ENCODE measurements at places on chromosomes 11 and 22.

DNA sequence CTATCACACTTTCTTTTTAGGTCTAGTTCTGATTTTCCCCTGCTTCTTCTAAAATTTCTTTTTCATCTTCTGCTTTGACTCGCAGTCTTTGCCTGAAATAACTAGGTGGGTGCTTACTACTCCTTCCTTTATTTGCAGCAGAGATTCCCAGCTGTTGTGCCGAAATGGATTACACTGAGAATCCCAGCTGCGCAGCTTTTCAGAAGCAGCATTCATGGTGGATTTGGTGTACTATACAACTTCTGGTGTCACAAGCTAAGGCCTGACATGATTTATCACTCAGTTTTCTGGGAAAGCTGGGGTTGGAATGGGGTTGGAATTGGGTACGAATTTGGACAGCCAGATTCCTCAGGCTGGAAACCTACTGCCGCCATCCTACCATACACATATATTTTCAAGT lies 6.0 kb upstream of the XKR3 start:
- no peak for DNase-seq

DNA sequence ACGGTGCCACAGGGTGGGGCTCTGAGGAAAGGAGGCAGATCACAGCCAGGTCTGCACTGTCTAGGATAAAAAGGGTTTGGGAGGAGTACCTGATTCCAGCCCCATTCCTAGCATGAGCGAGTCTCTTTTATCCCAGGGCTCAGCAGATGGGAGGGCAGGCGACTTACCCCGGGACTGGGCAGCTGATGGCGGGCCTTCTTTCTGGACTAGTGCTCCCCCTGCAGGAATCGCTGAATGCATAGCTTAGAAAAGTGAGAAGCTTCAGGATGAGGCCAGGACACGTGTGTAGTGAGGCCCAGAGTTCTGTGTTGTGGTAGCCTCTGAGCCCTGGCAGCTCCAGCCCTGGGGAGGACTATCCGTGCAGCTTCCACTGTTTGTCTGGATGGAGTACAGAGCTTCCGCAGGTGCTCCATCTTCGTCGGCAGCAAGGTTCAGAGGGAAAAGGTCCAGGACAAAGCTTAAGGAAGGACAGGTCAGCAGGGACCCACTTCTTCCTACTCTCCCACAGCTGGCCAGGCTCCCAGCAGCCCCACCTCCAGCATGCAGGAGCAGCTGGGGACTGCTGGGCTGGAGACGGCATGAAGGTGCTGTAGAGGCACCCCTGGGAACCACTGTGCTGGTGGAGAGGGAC lies 30.4 kb downstream of the COMMD9 start:
- peak; percentile 5 for DNase-seq

- no peak for DNase-seq
Measured at GRCh38 chr22:48511211-48511610, 1316.5 kb downstream of the BRD1 start.

DNA sequence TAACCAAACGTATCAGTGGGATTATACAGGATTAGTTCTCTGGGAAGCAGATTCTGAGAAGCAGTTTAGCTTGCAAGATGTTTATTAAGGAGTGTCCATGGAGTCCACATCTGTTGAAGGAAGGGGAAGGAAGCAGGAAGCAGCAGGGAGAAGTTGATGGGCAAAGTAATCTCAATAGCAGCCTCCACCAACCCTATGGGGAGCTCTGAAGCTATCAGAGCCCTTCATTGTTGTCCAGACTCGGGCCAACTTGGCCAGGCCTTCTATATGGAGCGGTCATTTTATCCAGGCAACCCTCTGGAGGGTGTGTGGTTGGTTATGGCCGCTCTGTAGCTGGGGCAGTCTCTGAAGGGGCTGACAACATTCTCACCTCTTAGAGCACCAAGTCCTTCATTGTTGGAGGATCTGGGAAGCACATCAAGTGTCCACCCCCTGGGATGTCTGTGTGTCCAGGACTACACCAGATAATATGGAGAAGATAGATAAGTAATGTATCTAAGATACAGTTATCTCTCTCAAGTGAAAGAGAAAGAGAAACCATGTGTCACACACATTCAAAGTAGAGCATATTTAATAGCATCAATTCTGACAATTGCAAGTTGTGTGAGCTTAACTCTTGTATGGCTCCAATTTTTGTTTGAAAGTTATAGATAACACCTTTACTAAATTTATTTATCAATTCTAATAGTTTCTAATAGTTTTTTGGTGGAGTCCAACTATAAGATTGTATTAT lies 101.7 kb upstream of the TRIM77 start:
- no peak for DNase-seq

DNA sequence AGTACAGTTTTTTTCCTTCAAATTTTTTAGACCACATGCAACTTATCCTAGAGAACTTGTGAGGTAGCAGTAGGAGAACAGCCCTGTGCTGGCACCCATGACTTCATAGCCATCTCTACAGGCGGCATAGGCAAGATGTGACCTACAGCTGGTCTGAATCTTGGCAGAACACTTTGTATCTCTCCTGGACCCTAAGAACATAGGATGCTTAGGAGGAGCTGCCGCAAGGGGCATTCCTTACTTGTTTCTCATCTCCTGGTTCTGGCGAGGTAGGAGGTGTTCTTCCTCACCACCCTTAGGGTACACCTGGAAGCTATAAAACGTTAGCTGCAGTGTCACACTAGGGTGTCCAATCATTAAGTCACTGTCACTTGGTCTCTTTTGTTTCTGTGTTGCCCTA lies 16.4 kb downstream of the CWC15 start:
- DNase-seq, result no peak

GRCh38 chr22:37448516-37449127 lies 21.3 kb upstream of the ELFN2 start:
- DNase-seq, result no peak

GRCh38 chr11:130725421-130726233 lies 190.7 kb downstream of the SNX19 start:
- DNase-seq, result no peak

- DNase-seq, result no peak
Measured at GRCh38 chr11:3073029-3073435, 15.8 kb upstream of the CARS1 start.

DNA sequence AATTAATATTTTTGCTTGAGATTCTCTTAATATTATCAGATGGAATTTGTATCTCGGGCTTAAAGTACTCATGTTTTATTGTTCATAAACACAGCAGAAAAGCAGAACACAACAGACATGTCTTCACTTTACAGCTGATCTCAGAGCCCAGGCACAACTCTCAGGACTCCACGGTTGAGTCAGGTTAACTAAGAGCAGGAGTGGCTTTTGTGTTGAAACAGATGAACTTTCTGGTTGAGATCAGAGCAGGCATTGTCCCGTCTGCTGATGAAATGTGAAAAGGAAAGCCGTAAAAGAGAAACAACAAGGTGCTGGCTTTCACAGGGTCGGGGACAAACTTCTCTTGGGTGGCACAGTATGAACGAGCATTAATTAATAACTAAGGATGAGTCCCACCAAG lies 49.0 kb downstream of the JHY start:
- DNase-seq, result no peak

GRCh38 chr11:64790205-64791095 lies 12.1 kb upstream of the SF1 start:
- DNase-seq, result no peak

- DNase-seq, result no peak
Measured at GRCh38 chr11:121964591-121964990, 151.4 kb downstream of the BLID start.
